ENCODE measurements at places on chromosomes 3 and 15. TPM values are rescaled to one million over a fixed set of nuclear protein-coding genes. Genes with fewer than 3 reads are reported as not detected.

DNA sequence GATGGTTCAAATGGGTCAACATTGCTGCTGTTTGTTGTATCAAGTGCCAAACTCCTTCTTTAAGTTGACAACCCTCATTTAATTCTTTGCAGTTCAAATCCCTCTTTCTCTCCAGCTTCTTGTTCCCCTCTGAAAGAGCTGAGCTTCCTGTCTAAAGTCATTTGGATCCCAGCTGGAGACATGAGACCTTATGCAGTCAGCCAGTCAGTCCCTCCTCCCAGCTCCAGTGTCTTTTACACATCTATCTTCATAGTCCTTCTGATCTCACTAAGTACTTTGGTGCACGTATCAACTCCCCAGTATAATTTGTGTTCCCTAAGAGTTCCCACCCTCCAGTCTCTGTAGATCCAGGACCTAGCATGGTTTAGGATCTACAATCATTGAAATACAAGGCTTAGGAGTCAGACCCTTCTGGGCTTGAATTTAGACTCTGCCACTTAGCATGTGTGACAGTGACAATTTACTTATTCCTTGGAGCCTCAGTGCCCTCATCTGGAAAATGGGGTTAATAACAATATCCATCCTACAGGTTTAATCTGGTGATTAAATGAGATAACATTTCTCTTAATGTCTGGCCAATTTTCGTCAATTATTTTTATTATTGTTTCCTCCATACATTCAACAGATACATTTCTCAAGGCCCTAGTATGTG, 102.8 kb upstream of the SEMA6D start:
- no peak for DNase-seq

The ROPN1 gene
- not detected for polyA plus RNA-seq

DNA sequence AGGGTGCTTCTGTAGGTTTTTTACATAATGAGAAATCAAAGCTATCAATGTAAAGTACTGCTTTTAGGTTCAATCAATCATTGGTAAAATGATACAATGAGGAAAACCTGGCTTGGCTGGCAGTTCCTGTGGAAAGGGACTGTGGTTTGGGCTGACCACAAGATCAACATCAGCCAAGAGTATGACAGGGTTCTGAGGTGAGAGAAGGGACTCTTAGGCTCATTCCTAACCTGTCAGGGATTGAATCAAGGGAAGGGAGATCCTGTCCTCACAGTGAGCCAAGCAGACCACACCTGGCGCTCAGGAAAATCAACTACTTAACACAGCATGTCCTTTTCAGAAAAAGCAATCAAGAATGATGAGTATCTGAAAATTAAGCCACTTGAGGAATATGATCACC, 111.1 kb downstream of the MAGI1 start:
- no peak for DNase-seq

The GNB5 gene
- polyA plus RNA-seq, result 8.0 TPM

GRCh38 chr3:30644615-30645014, 38.2 kb downstream of the TGFBR2 start:
- DNase-seq, result no peak
